ENCODE measurements at places on chromosomes 2 and 18. TPM values are rescaled to one million over a fixed set of nuclear protein-coding genes. Genes with fewer than 3 reads are reported as not detected.
A peak's percentile ranks its signal among the peaks of the same experiment; 100 is the strongest.

- no peak for DNase-seq
These were observed 85.4 kb upstream of the ZNF516 start for GRCh38 chr18:76580288-76580962.

- no peak for DNase-seq
These were observed 15.7 kb upstream of the GPR39 start for GRCh38 chr2:132400901-132401240.

GRCh38 chr18:9506046-9506792, 30.9 kb downstream of the RALBP1 start:
- no peak for DNase-seq

Gene GCG
- not detected for total RNA-seq

DNA sequence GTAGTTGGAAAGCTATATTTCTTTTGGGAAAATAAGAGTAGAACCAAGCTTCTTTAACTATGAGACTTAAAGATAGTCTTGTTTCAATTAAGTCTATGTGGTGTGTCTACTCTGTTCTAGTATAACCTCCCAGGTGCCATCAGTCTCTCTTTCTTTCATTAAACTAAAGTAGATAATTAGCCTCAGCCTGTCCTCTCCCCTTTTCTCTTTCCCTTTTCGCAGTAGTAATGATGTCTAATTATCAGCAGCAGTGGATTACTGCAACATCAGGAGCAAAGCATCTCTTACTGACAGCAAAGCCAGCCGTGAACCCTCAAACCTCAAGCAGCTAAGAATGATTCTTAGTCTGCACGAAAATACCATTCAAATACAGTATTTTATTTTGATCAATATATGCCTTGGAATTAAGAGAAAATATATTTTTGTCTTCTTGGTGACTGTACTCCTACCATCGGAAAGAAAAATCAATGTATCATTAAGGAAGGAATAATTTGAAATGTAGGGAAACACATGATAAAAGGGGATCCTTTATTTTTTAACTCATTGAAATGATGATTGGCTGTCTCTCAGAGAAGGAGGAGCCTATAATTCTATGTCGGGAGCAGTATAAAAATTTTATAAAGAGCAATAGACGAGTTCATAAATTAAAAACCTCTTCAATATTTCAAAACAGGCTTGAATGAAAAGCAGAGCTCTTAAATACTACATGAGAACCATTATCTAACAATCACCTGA, 4.5 kb downstream of the NOL4 start:
- DNase-seq = no peak

- no peak for DNase-seq
These were observed 410.4 kb downstream of the RAD51AP2 start for GRCh38 chr2:17107871-17108270.

DNA sequence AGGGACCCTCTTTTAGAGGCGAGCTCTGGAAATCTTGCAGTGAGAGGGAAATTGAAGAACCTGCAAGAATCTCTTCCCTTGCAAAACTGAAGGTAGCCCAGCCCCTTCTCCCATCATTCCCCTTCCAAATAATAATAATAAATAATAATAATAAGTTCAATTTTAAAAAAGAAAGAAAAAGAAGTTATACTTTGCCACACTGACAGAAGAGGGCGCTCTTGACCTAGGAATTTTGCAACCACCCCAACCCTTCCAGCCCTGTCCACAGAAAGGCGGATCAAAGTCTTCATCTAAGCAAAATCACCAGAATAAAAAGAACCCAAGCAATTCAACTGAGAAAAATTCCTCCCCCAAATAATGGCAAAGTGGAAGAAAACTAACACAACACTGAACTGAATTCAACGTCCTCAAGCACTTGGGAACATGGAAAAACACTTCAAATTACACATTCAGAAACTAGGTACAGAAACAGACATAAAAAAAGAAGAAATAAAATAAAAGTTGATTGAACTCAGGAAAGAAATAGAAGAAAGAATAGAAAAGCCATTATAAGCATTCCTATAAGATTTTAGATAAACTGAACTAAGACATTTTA, 98.9 kb upstream of the GLS start:
- peak; percentile 68 for DNase-seq

Measured in activated T-cell treated with anti-CD3 and anti-CD28 coated beads, Interleukin-2, amount 50 U/mL, for 72 hours (primary cell).